ENCODE measurements at places on chromosomes 7 and 10.

- DNase-seq, result no peak
Observed at GRCh38 chr10:2222631-2223030, 485.3 kb upstream of the ADARB2 start.

DNA sequence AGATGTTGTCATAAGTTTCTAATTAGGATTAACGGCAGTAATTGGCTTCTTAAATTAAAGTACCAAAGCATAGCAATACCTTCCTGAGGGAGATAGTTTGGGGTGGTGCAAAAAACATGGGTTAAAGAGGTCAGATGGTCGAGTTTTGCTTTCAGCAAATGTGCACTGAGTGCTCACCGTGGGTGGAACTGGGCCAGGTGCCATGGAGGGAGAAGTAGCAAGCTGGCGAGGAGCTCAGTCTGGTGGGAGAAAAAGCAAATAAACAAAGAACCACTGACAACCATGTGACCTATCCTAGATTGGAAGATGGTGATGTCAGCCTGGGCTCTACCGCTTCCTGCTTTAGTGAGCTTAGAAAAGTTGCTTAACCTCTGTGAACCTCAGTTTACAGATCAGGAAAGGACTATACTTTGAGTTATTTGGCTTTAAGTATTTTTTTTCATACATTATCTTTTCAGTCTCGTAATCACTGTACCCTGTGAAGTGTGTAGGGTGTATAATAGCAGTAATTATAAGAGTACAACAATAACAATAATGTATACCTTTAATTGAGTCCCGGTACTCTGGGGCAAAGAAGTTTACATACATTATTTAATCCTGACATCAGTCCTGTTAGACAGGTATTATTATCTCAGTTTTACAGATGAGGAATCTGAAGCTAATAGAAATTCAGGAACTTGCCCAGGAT is 69.0 kb upstream of the PDCD4 start:
- DNase-seq, result peak; percentile 79

DNA sequence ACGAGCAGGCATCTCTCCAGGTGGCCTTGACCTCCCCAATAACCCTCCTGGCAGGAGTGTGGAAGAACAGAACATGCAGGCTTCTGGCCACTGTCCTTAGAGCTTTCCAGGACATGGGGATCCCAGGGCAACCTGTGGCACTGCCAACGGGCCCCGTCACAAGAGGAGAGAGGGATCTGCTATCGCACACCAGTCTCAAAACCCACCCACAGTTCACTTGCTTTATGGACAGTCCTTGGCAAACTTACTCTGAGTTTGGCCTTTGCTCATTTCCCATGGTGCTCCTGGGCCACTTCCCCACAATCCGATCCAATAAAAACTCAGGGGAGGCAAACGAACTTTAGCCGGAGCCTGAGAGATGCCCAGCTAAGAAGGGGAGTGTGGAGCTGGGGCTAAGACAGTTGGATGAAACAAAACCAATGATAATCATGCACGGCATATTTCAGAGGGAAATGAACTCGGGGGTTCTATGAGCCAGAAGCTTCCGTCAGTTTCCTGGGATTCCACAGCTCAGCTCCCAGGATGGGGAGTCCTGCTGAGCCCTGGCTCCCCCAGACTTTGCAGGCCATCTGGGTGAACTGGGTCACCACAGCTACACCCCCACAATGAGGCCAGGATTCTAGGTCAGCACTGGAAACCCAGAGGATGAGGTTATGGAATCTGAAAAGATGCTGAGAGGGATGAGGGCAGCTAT is 158.4 kb downstream of the NEURL1 start:
- no peak for DNase-seq

- DNase-seq, result no peak
Observed at GRCh38 chr7:122597277-122597676, 101.6 kb downstream of the RNF133 start.

GRCh38 chr7:1843271-1843861 is 173.3 kb downstream of the ELFN1 start:
- DNase-seq, result no peak

DNA sequence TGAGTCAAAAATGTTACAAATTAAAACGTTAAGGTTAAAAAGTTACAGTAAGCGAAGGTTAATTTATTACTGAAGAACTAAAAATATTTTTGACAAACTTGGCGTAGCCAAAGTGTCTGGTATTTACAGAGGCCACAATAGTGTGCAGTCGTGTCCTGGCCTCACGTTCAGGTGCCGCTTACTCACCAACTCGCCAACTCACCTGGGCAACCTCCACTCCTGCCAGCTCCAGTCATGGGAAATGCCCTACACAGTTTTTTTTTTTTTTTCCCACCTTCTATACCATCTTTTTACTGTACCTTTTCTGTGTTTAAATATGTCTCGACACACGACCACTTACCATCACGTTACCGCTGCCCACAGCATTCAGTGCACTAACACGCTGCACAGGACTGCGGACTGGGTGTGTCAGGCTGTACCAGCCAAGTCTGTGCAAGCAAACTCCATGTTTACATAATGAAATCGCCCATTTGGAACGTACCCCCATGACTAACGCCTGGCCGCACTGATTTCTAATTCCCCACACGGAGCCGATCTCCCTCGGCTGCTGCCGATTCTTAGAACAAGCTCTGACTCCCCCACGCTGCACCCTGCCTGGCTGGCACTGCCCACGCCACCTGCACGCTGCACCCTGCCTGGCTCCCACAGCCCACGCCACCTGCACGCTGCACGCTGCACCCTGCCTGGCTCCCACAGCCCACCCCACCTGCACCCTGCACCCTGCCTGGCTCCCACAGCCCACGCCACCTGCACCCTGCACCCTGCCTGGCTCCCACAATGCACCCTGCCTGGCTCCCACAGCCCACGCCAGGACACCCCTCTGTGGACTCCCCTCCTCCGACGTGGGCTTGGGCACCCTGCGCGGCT is 203.1 kb downstream of the ZMYND11 start:
- no peak for DNase-seq

- no peak for DNase-seq
Observed at GRCh38 chr10:11014671-11015445, 2.8 kb upstream of the CELF2 start.

- DNase-seq, result peak; percentile 42
Observed at GRCh38 chr7:126378642-126379041, 874.1 kb downstream of the GRM8 start.

- peak; percentile 75 for DNase-seq
Observed at GRCh38 chr10:86389441-86390193, 23.0 kb upstream of the GRID1 start.

DNA sequence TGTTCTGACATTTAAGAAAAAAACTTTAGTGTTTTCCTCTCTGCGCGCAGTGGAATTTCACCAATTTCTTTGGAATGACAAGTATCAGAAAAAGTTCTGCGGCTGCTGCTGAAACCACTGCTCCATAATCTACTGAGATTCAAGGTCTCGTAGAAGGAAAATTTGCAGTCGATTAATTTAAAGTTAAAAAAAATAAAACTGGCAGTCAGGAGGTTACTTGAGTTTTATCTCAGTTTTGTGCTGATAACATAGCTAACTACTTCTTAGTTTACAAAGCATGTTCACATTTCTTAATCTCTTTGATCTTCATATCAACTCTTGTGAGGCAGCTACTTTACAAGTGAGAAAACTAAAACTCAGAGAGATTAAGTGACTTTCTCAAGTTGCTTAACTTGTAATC is 18.2 kb upstream of the CALD1 start:
- DNase-seq, result no peak

DNA sequence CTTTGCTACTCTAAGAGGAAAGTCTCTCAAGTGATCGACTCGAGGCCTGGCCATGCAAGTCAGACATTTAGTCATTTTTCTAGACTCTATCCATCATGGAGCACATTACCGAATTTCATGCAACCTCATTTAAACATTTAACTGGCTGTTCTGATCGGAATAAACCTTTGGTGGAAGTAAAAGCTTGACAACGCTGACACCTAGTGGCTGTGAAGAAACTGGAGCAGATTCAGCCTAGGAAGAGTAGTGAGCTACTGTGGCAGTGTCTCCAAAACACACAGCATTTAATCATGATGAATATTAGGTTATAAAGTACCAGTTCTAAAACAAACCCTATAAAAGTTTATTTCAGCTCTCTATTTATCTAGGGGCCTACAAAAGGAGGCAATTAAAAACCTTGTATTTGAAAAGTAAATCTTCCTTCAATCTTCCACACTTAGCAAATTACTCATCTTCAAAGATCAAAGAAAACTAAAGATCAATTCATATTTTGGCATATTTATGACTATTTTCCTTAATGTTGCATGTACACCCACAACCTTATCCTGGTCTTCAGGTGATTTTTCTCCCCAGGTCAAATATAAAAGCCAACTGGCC is 175.0 kb downstream of the CTNNA3 start:
- DNase-seq, result peak; percentile 68

GRCh38 chr7:30178748-30179436 is 44.1 kb downstream of the MTURN start:
- peak; percentile 73 for DNase-seq

DNA sequence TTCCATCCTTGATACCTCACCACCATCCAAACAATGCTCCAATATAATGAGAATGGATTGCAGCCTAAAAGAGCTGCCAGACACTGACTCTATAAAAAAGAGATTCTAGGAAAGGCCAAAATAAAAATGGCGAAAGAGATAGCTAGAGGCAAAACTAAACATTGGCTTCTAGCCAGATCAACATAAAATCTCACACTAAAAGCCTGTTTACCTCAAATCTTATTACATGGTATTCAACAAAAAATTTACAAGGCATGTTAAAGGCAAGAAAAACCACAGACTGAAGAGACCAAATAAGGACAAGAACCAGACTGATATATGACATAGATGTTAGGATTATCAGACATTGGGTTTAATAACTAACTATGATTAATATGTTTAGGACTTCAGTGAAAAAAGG is 1127.0 kb downstream of the DNAJB9 start:
- no peak for DNase-seq

DNA sequence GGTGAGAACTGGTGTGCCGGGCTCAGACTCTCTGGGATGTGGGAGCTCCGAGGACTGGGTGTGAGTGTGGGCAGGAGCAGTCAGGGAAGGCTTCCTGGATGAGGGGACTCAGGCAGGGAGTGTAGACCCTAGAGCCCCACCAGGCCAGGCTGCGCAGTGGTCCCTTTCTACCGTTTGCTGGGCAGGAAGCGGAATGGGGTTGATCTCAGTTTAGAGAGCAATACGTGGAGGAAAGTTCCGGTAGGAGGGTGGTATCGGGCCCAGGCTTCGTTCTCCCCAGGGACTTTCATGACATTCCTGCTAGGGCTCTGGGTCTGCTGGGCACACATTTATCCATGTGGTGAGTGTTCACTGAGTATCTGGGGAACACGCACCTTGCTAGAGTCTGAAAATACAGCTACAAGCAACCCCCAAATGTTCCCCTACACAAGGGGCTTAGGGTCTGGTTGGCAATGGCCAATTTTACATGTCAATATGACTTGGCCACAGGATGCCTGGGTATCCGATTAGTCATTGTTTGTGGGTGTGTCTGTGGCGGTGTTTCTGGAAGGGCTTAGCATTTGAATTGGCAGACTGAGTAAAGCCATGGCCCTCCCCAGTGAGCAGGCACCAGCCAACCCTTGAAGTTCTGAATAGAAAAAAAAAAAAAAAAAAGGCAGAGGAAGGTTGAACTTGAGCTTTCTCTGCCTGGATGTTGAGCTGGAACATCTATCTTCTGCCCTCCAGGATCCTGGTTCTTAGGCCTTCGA is 20.8 kb downstream of the GHRHR start:
- DNase-seq, result no peak

DNA sequence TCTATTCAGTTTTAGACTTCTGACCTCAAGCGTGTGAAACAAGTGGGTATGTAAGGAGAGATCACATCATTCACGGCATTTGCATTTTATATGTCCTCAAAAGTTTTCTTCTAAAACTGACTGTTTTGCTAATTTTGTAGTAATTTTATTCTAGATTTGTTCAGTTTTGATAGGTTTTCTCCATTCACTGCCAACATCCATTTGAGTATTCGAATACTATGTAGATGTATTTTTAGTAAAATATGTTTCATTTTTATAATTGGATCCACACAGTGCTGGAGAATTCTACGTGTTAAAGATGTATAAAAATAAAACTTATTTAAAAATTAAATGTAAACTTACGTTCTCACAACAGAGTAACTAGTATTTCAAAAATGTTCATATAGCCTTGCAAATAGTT is 503.0 kb downstream of the CNTNAP2 start:
- no peak for DNase-seq
